ENCODE measurements at places on chromosomes 2 and 18. TPM values are rescaled to one million over a fixed set of nuclear protein-coding genes. Genes with fewer than 3 reads are reported as not detected.

DNA sequence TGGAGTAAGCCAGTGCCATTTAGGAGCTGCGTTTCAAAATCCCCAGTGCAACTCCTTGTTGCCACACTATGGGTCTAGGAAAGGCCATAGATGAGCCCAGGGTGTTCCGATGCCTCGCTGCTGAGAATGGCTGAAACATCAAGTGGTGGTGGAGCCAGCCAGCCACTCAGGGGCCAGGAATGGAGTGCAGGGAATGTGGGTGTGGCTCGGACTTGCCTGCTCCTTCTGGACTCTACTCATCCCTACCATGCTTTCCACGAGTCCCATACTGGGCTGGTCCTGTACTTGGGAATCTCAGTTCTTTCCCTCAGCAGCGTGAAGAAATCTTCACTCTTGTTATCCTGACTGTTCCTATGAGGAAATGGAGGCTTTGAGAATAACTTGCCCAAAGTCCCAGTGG lies 143.5 kb downstream of the INSIG2 start:
- DNase-seq, result no peak

DNA sequence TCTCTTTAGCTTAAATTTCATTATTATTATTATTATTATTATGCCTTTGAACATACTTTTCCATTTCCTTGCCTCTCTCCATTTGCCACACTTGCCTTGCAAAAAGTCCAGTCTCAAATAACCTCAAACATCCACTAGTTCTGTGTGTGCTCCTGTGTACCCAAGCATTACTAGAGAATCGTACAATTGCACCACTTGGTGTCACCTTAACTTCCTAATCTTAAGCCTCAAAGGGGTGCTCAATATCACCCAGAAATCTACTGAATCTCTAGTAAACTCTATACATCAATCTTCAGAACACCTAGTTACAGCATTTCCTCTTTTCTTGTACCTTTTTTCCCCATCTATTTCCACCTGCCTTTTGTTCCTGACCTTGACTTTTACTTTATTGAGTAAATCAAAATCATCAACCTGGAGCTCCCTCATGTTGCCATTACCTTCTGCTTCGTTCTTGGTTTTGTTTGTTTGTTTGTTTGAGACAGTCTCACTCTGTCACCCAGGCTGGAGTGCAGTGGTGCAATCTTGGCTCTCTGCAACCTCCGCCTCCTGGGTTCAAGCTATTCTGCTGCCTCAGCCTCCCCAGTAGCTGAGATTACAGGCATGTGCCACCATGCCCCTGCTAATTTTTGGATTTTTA lies 12.5 kb upstream of the SOS1 start:
- no peak for DNase-seq

OTOF gene
- total RNA-seq, result 1.6 TPM

- DNase-seq, result no peak
Observed at GRCh38 chr2:176206136-176206535, 17.7 kb downstream of the HOXD1 start.

PFN4 gene
- 0.29 TPM for total RNA-seq

TTC39C gene
- 38.8 TPM for total RNA-seq

- DNase-seq, result no peak
Observed at GRCh38 chr2:602571-603359, 74.4 kb downstream of the TMEM18 start.

- no peak for DNase-seq
Observed at GRCh38 chr18:30971338-30971956, 71.1 kb downstream of the DSC3 start.

DNA sequence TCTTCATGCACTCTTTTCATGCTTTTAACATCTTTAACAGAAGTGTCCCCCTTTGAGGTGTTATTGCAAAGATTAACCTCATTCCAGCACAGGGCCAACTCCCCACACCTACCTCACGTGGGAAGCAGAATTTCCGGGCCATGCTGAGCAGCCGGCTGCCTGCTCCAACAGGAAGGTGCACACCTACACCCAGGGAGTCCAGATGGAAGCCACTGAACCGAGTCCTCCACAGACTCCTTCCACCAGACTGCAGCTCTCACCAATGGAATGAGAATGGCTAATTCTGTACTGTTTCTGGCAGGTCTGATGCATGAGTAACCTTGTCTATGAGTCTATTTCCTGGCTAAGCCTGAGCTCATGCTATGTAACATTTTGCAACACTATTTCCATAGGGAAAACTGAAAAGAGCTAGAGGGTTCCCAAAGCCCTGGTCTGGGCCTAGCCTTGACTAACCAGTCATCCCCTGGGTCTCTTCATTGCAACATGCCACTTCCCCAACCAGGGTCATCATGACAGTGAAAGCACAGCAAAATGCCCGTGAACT lies 11.0 kb downstream of the ERFE start:
- no peak for DNase-seq

GRCh38 chr2:187679454-187679853 lies 125.2 kb upstream of the TFPI start:
- DNase-seq, result no peak

DNA sequence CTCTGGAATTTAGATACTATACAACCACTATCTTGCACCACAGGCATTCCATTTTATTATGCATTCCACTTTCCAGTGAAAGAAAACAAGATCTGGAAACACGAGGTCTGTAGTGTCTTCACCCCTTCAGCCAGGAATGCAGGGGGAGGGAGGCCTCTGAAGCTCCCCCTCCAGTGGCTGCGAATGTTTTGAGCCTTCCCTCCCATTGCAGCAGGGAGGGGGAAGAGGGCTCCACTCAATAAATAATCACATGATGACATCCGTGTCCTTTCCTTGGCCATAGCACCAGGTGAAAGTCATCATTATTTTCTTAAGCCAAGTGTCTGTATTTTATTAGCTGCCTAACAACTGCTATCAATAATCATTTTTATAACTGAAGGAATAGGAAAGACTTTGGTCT lies 38.6 kb downstream of the ALPK2 start:
- no peak for DNase-seq

- no peak for DNase-seq
Observed at GRCh38 chr2:73418343-73418742, 32.7 kb downstream of the ALMS1 start.

GRCh38 chr18:58716060-58716756 lies 44.9 kb downstream of the MALT1 start:
- no peak for DNase-seq

DNA sequence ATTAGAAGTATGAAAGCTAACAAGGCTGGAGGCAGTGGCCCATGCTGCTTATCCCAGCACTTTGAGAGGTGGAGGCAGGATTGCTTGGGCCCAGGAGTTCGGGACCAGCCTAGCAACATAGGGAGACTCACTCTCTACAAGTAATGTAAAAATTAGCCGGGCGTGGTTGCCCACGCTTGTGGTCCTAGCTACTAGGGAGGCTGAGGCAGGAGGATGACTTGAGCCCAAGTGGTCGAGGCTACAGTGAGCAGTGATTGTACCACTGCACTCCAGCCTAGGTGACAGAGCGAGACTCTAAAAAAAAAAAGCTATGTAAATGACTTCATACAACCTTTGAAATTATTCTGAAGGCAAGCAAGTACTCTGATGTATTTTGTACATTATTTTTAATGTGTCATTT lies 1.5 kb downstream of the RMDN2 start:
- no peak for DNase-seq

DNA sequence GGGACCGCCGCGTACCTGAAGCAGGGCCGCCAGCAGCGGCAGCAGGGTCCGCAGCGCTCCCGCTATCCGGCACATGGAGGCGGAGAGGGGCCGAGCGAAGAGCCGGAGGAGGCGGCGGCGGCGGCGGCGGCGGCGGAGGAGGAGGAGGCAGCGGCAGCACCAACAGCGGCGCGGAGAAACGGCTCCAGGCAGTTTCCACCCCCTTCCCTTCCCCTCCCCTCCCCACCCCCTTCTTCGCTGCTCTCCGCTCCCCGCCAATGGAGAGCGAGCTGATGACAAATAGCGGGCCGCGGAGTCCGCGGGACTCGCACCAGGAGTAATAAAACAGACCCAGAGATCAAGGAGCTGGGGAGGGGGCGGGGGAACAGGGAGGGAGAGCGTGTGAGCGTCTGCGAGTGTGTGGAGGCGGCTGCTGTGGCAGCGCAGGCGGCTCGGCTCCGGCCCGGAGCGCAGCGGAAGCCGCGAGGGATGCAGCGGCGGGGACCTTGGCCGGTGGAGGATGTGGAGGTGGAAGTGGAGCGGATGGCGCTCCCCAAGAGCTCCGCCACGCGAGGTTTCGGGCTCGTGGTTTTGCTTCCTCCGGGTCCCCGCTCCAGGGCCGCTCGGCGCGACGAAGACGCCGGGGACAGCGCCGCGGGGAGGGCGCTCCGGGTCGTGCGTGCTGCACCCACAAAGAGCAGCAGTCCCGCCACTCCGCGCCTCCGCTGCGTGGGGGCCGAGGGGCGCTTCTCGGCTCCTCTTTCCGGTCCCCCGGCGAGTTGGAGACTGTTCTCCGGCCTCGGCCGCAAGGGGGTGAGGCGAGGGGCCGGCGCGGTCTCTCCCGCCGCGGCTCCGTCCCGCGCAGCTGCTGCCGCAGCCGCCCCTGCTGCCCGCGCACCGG lies at the start of gene CDH2:
Gene CDH2, minus strand, starts transcription at position 183 of the 880 bp plus-strand sequence. Its CDS starts 108 bp downstream, at position 75.
- DNase-seq, result peak; percentile 10

UPP2 gene
- total RNA-seq, result not detected

DNA sequence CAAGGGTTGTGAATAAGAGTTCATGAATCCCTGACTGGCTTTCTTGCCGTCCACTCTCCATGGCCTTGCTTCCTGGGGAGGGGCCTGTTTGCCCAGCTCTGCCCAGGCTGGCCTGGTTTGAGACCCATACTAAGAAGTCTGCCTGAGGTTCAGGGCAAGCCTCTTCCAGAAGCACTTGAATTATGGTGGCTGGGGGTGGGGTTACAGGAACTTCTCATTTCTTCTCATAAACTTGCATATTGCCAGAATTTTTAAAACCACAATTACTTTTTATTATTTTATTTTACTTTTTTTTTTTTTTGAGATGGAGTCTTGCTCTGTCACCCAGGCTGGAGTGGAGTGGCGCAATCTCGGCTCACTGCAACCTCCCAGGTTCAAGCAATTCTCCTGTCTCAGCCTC lies 42.0 kb downstream of the GORASP2 start:
- no peak for DNase-seq

DNA sequence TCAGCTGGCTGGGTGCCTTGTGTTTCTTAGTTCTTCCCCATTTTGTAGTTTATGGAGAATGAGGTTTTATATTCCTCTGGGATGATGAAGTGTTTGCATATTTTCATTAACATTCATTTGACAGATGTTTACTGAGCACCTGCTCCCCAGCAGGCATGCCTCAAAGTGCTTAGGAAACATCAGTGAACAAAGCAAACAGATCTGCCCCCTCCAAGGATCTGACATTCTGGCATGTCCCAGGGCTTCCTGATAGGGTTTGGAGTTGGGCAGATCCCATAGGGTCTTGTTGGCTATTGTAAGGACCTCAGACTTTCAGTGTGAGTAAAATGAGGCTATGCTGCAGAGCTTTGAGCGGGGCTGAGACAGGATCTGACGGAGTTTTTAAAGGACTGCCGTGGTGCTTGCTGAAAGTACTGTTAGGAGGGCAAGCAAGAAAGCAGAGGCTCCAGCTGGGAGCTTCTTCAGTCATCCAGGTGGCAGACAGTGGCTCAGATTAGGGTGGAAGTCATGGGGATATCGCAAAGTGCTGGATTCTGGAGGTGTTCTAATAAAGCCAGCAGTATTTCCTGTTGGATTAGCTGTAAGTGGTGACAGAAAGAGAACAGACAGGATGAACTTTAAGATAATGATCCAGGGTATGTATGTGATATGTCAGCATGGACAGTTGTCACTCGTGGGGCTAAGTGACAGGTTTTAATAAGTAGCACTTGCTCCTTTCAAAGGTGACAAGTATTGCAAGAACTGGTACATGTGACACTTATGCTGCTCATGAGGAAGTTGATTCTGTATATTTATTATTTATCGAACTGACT lies 11.3 kb upstream of the IAH1 start:
- DNase-seq, result no peak

DNA sequence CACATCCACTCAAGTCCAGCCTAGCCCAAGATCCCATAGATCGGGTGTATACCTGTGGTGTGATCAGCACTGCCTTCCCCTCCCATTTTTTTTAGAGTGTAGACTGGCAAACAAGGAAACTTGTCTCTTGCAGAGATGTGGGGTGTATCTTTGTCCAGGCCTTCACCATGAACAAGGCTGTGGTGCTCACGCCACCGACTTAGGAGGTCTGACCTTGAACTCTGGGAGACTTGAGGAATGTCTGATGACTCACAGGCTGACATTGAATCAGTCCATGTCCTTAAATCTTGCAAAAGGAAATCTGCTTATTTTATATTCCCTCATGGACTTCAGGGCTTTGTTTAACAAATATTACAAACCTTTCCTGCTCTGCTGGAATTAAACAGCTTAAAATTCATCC lies 4.5 kb upstream of the CTIF start:
- DNase-seq, result no peak

GRCh38 chr2:58156780-58157179 lies 84.3 kb downstream of the FANCL start:
- DNase-seq, result no peak

DNA sequence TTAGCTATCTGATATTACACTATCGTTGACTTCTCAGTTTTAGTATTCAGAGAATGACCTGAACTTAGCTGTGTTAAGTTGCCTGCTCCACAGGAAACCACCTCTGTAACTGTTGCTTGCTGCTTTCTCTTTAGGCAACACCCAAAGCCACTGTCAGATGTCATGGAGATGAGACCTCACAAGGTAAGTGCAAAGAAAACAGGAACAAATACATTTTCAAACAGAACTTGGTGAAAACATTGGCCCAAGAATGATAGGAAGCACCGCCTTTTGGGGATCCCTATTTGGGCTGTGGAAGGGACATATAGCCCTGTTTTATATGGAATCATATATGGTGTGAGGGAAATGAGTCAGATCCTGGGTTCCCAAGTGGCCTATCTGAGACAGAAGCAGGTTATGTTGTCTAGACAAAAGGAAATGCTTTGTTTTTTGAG lies 143.4 kb downstream of the UBE2E3 start:
- DNase-seq, result peak; percentile 63

DNA sequence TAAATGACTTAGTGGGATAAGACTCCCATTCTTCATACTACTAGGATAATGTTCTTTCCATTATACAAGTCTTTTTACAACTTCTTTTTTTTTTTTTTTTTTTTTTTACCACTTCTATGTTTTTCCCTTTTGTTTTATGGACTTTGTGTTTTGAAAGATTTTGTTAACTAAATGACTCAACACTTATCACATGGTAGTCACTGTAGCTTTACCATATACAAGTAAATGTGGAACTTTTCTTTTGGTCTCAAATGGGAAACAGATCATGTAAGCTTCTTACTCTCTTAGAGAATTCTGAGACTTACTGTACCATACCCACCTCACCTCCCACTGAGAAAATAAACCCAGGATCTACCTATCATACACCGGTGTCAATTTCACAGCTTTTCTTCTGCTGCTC lies 590.3 kb upstream of the CDH2 start:
- DNase-seq, result no peak

- DNase-seq, result no peak
Observed at GRCh38 chr2:204647626-204648025, 102.4 kb downstream of the PARD3B start.

ANKRD29 gene
- total RNA-seq, result not detected

HNMT gene
- total RNA-seq, result not detected

DPP4 gene
- 37.6 TPM for total RNA-seq

GRCh38 chr2:127575185-127575765 lies 39.8 kb downstream of the MYO7B start:
- no peak for DNase-seq

POTEF gene
- not detected for total RNA-seq

POTEI gene
- total RNA-seq, result not detected

All from activated T-cell treated with anti-CD3 and anti-CD28 coated beads, Interleukin-2, amount 50 U/mL, for 72 hours (primary cell).